ENCODE measurements at places on chromosomes 3 and 15.
A peak's percentile ranks its signal among the peaks of the same experiment; 100 is the strongest.

- no peak for DNase-seq
These were observed 5.4 kb downstream of the IQCF6 start for GRCh38 chr3:51773529-51774056.

DNA sequence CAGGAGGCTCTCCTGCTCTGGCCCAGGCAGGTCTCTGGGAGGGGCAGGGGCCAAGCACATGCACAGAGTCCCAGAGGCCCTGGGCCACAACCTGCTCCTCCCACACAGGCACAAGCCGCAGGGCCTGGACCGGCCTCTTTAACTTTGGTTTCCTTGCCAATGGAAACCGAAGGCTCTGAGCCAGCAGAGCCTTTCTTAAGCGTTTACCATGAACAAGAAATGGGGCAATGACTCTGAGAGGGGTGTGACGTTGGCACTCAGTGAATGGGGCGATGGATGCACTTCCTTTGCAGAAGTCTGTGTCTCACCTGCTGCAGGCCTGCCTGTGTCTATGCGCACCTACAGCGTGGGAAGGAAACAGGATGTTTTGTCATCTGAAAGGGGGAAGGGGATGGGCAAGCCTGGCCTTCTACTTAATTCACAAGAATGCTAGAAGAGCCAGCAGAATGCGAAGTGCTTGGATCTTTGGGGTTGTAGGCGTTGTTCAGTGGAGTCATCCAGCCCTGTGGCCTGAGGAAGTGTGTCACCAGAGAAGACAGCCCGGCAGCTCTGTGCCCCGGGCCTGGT, 41.8 kb downstream of the IFT122 start:
- peak; percentile 36 for DNase-seq

DNA sequence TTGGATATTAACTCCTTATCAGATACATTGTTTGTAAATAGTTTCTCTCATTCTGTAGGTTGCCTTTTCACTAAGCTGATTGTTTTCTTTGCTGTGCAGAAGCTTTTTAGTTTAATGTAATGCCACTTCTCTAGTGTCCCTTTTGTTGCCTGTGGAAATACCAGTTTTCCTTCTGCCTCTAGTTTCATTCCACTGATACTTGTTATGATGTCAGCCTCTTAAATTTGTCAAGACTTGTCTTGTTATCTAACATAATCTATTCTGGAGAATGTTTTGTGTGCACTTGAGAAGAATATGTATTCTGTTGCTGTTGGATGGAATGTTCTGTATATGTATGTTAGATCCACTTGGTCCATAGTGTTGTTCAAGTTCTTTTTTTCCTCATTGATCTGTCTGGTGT, 18.0 kb upstream of the CEP152 start:
- no peak for DNase-seq

DNA sequence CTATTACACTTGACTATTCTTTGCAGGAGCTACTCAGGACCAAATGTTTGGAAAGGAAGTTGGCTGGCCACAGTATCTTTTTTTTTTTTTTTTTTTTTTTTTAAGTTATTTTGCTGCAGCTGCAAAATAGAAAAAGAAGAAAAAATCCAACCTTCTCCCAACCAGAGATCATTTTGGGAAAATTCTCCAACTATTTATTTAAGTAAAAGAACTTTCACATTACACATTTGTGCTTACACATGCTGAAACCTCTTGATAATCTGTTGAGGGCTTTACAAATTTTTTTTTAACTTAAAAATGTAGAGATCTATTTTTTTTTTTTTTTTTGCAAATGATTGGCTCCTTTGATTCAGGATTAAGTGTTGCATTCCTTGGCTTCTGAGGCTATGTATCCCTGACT, 148.0 kb downstream of the POLR2M start:
- DNase-seq: no peak

DNA sequence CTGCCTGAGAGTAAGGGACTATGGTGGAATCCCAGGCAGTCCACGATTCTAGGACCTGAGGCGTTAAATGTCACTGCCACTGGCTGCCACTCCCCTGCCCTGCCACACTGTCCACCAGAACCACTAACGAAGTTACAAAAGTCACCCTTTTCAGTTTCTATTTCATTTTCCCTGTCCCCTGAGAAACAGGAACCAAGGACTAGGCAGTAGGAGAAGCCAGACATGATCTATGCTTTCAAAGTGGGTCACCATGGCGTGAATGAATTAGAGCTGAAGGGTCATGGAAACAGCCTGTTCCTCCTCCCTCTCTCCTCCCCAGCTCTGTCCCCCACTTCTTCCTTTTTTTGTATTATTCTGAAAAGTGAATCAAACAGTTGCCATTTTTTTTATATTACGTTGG, 9.1 kb upstream of the ADPRH start:
- no peak for DNase-seq

GRCh38 chr3:150393745-150394144, 14.4 kb upstream of the TSC22D2 start:
- no peak for DNase-seq

GRCh38 chr15:43513550-43513949, 3.9 kb upstream of the MAP1A start:
- no peak for DNase-seq

DNA sequence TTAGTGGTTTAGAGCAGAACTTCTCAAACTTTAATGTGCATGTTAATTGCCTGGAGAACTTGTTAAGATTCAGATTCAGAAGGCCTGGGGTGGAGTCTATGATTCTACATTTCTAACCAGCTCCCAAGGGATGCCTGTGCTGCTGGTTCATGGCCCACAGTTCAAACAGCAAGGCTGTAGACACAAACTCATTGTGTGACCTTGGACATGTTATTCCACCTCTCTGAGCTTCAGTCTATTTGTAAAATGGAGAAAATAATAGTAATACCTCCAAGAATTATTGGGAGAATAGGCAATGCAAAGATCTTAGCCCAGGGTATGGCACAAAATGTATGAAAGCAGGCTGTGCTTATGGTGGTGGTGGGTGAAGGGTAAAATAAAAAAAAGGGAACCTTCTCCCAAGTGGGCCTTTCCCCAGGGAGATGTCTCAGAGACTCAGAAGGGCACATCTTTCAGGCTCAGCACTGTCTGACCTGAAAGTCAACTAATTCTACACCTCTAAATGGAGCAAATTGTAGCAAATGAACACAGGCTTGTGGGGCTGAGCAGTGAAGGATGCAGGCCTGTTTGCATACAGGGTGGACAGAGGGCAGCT, 176.0 kb upstream of the TRIM42 start:
- DNase-seq: no peak

DNA sequence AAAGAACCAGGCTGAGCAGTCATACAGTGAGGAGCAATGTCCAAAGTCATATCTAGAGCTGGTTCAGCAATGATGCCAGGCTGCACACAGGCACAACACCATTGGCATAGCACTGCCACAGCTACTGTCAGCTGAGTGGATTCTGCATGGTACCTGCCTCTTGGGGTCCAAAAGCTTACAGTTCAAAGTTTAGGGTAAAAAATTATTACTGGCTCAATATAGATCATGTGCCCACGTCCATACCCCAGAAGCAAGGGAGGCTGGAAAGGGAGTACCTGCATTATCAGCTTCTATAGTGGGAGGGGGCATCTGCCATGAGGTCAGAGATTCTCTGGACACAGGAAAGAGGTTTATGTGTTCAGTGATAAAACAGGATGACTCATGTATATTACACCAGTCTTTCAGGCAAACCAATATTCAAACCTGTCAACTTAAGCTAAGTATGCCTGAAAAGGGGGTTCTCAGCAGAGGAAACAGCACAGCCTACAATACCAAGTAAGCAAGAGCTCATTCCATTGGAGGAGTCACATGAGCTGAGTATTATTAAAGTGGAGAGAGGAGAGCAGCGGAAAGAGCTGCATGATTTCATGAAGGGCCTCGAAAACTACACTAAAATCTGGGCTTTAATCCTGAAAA, 99.0 kb downstream of the ANO10 start:
- no peak for DNase-seq

DNA sequence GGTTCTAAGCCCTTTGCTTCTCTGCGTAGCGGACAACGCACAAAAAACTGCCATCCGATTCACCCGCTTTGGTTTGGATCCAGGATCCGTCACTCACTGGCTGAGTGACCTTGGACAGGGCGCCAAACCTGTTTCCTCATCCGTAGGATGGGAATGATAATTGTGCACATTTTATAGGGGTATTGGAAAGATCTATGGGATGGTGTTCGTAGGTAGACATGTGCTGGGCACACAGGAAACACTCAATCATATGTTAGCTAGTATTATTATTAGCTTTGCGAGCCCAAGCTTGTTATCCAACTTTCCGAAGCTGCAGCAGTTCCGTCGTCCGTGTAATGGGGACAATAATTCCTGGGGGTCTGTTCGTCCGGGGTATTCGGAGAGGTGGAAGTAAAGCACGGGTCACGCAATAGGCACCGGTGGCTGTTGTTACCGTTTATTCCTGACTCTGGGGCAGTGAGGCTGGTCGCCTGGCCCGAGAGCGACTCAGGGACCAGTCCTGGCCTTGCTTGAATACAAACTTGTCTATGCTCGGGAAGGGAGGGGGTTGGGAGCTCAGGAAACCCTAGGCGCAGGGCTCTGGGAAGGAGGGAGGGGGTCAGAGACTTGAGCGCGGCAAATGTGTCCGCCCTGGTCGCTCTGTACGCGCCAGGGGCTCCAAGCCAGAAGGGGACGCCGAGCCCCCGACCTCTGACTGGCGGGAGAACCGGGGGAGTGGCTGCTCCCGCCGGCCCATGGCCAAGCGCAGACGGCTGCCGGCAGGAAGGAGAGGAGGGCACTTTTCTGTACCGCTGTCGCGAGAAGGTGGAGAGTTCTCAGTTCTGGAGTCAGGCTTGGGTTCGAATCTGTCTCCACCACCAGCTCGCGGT, 1.3 kb downstream of the SPSB4 start:
- DNase-seq: no peak

- no peak for DNase-seq
These were observed 130.6 kb downstream of the TPRA1 start for GRCh38 chr3:127459891-127460290.

DNA sequence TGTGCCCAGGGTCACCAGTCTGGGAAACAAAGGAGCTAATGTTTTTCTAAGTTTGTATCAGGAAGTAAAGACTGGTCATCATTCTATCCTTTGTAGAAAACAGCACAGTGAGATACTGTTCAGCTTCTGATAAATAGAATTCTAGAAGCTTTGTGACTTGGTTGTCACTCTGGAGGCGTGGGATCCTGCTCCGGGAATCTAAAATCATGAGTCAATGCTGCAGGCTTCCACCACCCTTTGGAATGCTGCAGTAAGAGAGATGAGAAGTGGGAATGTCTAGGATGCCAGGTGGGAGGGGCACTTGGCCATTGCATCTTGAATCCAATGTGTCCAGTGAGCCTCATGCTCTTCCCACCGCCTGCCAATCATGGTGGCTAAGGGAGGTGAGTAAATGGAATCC, 40.9 kb downstream of the SAMMSON start:
- DNase-seq: no peak

DNA sequence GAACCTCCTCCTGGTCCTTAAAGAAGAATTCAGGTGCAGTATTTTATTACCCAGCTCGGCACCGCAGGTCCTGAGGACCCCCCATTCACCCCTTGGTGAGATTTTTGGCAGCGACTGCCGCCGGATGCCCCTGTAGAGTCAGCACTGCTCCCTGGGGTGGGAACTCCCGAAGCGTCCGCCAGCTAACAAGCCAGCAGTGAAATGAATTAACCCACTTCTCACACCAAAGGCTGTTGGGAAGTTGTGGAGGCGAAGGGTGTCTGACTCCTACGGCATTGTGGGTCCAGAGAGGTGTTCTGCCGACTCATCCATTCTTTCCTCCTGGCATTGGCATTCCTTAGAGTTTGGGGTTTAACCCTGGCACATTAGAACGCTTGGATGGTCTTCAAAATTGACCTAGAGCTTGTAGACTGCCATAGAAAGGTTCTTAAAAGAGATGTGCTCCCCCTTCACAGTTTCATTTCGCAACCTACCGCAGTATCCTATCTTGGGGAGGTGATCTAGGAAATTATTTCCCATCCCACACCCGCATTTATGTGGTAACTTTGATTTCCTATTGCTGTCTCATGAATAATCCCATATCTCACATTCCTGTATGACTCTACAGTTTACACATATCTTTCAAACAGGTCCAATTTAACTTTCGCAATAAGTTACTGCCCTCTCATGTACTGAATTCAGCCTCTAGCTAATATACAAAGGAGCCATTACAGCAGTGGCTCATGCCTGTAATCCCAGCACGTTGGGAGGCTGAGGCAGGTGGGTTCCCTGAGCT, 879 bp upstream of the EIF5A2 start:
- no peak for DNase-seq

GRCh38 chr3:181791056-181791955, 79.6 kb downstream of the SOX2 start:
- DNase-seq: no peak

DNA sequence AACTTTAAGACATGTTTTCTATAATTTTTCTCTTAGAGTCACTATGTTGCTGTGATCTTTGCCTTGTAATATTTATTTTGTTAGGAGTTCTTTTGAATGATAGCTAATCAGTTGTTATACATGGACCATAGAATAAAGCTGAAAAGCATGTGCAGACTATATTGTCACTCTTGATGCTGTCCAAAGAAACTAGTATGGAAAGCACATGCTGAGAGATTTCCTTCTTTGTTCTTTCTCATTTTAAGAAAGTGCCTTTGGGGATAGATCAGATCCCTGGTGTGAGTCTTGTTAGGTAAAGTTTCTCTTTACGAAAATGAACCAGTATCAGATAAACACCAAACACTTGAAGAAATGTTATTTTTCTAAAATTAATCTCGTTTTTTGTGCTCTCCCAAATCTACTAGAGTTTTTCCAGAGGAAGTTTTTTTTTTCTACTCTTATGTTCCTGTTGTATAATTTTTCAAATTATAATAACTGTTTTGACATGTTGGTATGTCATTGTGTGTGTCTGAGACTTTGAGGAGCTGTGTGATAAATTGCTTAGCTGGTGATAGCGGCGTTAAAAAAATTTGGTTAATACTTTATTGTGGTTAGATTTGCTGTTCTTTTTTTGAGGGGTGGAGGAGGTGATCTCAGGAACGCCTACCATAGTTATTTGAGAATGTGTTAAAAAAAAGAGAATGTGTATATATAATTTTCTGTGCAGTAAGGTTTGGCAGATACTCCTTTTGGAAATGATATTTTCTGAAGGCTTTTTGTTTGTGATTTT, 2.2 kb downstream of the PIAS1 start:
- no peak for DNase-seq

- DNase-seq: no peak
These were observed 594.0 kb downstream of the NTRK3 start for GRCh38 chr15:87662575-87662974.

DNA sequence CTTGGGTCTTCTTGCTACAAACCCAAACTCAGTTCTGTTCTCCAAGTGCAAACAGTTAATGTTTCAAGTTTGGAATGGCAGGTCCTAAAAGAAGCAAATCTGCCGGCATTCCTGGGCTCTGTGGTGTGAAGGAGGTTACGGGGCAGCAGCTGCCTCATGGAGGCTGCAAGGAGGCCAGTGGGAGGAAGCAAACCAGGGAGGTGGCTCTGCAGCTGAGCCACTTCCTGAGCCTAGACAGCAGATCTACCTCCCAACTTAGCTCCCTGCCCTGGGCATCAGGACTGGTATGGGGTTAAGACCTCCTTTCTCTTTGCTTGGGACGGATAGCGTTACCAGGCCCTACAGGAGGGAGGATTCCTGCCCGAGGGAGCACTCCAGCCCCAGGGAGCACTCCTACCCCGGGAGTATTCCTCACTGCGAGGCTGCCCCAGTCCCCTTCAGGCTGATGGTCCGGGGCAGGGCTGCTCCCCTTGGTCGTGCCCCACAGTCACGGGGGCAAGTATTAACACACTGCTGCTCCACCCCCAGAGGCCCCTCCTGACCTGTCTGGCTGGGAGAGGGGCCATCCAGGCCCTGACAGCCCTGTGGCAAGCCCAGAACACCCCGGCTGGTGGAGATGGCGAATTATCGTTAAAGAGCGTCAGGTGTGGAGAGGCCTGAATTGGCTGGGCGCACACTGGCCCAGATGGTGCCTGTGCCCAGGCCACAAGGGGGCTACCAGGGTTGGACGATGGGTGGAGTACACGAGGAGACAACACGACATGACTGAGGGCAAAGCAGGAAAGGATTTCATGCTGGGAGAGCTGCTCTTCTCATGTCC, 129.9 kb downstream of the ATP10A start:
- no peak for DNase-seq
